ENCODE measurements at places on chromosomes 6 and 20.

GRCh38 chr6:126957721-126958120 is 160.8 kb upstream of the RSPO3 start:
- no peak for DNase-seq

- no peak for DNase-seq
Measured at GRCh38 chr6:14306151-14306906, 188.8 kb downstream of the CD83 start.

DNA sequence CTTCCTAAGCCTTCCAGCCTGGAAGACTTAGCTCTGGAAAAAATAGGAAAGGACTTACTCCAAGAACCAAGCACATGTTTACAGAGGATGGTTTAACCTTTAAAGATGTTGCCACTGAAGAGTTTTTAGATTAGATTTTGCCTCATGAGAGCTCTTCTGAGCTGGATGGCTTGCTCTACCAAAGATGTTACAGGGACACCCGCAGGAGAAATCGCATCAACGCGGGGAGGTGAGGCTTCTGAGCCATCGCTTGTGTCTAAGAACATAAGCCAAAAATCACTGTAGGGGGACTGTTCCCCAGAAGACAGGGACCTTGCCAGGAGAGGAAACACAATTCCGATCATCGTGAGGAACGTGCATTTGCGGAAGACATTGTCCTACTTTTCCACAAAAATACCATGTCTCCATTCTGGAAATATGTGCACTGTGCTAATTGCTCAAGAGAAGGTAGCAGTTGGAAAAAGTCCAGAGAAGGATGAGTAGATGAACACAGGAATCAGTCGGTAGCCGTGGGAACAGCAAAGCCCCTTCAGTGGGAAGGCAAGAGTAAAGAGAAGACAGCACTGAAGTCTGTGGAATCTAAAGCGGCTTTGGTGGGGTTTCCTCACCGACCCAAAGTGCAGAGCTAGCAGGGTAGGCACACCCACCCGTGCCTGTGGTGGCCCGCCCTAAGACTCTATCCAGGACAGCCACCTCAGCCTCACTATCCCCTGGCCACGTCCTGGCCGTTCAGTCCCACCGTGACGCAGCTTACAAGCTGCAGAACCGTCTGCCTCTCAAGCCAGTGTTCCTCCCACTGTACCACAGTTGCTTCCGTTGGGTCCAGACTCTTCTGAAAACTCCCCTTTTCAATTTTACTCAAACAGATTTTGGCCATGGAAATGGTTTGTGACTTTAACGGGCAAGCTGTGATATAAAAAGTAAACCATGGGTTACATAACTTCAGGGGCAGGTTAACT is 334.8 kb downstream of the NRN1 start:
- no peak for DNase-seq

DNA sequence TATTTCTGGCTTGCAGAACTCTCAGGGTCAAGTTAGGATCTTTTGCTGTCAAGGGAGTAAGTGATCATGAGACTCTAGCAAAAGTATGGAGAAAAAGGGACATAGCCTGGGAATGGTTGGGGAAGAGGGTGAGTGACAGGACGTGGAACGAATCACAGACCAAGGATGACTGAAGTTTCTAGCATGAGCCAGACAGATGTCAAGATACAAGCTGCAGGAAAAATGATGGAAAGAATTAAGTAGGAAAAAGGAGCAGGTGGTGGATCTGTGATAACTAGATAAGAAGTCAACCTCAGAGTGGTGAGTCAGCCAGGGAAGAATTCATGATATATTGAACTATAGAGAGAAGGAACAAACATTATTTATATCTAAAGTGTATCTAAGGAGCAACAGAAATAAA is 159.8 kb upstream of the SYNDIG1 start:
- DNase-seq, result no peak

DNA sequence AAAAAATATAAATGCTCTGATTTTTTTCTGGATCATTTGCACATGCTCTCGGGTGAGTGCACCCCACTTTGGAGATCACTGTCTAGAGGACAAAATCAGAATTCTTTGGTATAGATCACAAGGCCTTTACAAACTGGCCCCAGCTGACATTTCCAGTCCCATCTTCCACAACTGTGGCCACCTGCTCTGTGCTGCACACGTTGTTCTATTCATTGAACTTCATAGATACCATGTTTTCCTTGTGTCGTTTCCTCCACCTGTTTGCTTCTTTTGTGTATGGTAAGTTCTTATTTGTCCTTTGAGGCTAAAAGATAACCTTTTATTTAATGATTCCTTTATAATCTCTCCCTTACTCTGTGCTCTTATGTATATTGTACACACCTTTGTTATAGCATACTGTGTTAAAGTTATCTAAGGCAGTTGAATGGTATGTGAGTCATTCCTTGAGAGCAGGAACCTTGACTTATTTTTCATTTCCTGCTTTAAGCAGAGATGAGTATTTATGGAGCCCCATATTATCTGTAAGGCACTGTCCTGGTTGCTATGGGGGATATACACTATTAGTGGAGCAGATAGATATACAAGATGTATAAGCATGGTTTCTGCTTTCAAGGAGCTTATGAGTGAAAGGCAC is 12.0 kb upstream of the SLC17A5 start:
- no peak for DNase-seq

- DNase-seq, result peak; percentile 58
Measured at GRCh38 chr6:46015119-46015968, at the start of gene CLIC5. CLIC5 (minus strand) TSS chr6:46015860; CDS start chr6:46015542, 318 bp downstream.
